ENCODE measurements at places on chromosomes 12 and 14.

GRCh38 chr12:532908-533565, 73.3 kb downstream of the B4GALNT3 start:
- DNase-seq = no peak

GRCh38 chr12:54301428-54302048, 723 bp upstream of the NFE2 start:
- DNase-seq = no peak

- DNase-seq = no peak
Observed at GRCh38 chr12:131025939-131026702, 72.4 kb downstream of the ADGRD1 start.

DNA sequence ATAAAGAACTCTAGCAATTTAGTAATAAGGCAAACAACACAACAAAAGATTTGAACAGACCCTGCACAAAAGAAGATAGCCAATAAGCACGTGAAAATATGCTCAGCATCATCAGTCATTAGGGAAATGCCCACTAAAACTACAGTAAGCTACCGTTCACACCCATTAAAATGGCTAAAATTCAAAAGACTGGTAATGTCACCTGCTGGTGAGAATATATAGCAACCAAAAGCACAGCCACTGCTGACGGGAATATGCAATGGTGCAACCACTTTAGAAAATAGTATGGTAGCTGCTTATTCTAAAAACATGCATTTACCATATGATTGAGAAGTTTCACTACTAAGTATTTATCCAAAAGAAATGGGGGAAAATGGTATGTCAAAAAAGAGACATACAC, 74.9 kb downstream of the DPF3 start:
- DNase-seq = no peak

- no peak for DNase-seq
Observed at GRCh38 chr12:47983541-47984115, 20.2 kb downstream of the TMEM106C start.

DNA sequence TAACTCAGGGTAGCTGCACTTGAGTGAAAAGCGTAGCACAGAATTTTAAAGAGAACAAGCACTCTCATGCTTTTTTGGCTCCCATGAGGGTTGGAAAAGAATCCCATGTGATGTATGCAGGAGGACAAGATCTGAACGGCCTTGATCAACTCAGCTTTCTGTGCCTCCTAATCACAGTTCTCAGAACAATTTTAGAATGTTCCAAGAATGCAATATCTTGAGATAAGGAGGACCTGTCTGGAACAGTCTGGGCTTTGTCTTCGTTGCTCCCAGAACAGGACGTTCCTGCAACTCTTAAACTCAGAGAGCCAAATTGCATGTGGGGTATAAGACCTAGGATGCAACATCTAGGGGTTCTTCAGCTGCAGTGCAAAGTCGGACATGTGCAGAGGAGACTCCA, 582.7 kb downstream of the RERGL start:
- DNase-seq = no peak

DNA sequence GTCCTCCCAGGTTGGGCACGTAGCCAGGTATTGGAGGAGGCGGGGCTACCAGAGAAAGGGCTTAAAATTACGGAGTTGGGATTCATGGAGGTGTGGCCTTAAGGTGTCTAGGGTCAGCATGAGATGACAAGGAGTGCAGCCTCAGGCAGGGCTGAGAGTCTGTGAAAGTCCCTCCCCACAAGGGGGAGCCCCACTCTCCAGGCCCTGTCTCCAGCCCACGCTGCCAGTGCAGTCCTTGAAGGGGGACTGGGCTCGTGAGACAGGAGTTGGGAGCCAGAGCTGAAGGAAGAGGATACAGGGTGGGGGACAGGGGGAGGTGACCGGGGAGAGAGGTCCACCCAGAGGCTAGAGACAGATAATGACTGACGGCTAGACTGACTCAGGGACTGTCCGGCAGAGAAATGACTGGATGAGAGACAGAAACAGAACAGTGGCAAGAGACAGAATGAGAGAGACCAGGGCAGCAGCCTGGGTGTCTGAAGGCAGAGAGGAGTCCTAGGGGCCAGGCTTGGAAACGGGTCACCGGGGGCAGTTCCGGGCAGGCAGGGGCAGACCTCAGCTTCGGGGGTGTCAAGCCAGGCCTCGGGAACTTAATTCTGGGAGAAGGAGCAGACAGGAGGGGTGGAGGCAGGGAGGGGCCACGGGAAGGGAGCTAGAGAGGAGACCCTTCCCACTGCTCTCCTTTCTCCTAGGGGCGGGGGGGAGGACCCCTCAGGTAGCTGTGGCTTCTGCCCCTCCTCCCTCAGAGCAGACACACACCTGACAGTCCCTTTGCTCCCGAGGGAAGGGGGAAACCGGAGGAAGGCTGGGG, 970 bp downstream of the CDH24 start:
- DNase-seq = peak; percentile 43

GRCh38 chr14:102201776-102202175, 62.1 kb downstream of the WDR20 start:
- no peak for DNase-seq

- no peak for DNase-seq
Observed at GRCh38 chr12:27480016-27480415, 33.5 kb downstream of the SMCO2 start.

Measured in stimulated activated CD8-positive, alpha-beta memory T cell treated with anti-CD3 and anti-CD28 coated beads, Interleukin-15, amount 100 ng/mL, for 48 hours (primary cell).